ENCODE measurements at places on chromosomes 1 and 21.
A peak's percentile ranks its signal among the peaks of the same experiment; 100 is the strongest.

DNA sequence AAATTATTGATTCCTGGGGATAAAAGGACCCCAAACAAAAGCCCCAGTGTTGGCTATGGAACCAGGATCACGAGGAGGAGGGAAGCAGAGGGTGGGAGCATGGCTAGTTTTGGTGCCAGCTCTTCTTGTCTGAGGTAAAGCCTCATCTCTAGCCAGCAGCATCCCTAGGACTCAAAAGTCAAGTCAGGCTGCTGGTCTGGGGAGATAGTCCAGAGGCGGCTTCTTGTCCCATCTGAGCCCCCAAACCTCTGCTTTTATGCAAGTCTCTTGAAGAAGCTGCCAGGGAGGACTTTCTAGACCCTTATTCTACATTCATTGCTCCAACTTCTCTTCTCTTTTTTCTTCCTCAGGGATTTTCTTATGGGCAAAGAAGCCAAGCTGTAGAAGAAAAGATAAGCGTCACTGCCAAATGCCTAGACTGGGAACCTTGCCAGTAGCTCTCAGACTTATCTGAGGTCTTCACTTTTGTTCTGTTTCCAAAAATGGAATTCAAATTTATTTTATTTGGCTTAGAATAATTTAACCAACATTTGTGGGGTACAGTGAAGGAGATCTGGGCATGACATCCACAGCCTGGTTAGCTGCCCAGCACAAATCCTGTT is 6.9 kb upstream of the ANKRD35 start:
- no peak for DNase-seq

DNA sequence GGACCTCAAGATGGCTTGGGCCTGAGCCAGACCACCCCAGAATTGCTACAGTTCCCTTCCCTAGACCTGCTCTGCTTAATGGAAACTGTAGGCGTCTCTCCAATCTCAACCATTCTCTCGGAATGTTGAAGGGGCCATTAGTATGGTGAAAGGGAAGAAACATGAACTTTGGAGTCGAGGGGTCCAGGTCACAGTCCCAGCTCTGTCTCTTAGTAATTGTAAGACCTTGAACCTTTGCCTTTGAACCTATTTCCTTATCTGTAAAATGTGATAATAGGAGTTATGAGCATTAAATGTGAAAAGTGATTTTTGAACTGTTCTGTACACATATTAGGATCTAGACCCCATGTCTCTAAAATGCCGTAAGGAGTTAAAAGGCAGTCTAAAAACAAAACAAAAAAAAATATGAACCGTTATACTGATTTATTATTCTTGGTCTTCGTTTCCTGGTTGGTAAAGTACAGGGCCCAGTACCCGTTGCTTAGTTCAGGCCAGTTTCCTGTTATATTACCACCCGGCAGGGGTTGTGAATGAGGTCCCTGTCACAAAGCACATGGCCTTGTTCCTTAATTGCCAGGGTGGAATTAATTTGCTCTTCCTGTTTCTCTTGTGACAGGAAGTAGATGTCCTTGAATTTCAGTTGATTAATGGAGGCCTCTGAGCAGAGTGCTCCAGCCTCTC is 42.3 kb downstream of the TCEANC2 start:
- DNase-seq, result no peak

GRCh38 chr1:241926141-241926540 is 31.4 kb upstream of the BECN2 start:
- no peak for DNase-seq

DNA sequence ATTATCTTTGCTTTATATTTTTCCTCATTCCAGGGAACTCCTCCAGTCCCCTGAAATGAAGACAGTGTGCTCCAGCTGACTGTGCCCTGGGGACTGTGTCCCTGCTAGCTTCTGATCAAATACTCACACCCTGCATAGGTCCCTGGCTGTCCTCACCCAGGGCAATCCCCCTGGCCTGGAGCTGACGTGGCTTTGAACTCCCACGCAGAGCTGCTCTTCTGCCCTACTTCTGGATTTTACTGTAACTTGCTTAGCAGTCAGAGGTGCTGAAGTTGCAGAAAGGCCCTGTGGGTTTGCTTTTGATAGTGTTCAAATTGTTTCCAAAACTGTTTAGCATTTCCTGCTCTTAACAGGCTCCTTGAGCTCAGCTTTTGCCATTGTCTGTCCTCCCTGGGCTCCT is 186.5 kb downstream of the FASLG start:
- DNase-seq, result peak; percentile 62

DNA sequence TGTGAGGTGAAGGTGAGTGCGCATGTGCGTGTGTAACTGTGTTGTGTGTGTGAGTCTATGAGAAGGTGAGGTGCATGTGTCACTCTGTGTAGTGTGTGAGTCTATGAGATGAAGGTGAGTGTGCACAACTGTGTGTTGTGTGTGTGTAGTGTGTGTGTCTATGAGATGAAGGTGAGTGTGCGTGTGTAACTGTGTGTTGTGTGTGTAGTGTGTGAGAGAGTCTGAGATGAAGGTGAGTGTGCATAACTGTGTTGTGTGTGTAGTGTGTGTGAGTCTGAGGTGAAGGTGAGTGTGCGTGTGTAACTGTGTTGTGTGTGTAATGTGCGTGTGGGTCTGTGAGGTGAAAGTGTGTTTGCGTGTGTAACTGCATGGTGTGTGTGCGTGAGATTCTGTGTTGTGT is 154.0 kb downstream of the FOXD2 start:
- no peak for DNase-seq

GRCh38 chr1:188251036-188251435 is 1422.3 kb downstream of the PLA2G4A start:
- no peak for DNase-seq

GRCh38 chr1:213131851-213132655 is 81.0 kb downstream of the RPS6KC1 start:
- DNase-seq, result no peak

GRCh38 chr1:163357378-163357777 is 35.6 kb downstream of the NUF2 start:
- DNase-seq, result no peak

GRCh38 chr1:100400404-100400803 is 48.1 kb downstream of the CDC14A start:
- DNase-seq, result peak; percentile 51

DNA sequence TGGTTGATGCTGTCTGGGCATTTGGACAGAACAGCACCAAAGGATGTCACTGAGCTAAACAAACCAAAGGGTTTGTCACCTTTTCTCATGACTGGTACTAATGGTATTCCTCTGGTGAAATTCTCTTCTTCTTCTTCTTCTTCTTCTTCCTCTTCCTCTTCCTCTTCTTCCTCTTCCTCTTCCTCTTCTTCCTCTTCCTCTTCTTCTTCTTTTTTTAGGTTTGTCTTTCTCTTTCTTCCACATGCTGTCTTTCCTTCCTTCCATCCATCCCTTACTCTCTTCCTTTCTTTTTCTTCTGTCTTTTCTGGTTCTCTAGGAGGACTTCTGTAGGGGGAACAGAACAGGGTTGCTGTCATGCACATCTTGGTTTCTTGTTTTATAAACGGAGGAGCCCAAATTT is 9.3 kb upstream of the IGFN1 start:
- DNase-seq, result no peak

DNA sequence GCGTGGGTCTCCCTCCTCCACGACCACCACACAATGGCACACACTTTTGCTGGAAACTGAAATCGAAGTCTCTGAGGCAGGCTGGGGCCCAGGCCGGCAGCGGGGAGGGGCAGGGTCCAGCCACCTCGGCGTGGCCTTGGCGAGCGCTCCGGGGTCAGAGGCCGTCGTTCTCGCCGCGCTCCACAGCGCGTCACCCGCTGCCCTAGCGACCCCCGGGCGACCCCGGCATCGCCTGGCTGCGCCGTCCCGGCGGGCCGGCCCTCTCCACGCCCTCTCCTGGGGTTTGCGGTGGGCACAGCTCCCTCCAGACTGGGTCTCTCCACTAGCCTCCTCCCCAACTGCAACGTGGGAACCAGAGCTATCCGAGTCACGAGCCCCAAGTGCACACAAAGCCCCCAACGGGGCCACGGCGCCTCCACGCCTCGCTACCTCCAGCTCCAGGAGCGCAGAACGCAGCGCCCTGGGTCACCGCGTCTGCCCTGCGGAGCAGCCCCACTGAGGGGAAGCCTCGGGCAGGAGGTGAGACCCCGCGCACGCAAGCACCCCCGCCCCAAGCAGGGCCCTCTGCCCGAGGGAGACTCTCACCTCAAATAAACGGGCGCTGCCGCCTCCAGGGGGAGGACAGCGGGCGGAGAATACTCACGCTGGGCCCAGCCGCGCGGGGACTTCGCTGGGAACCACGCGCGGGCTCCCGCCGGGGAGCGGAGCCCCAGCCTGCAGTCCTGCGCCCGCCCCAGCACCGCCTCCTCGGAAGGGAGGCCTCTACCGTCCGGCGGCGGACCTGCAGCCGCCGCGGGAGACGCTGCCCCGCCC is 134.0 kb upstream of the BARHL2 start:
- peak; percentile 75 for DNase-seq

DNA sequence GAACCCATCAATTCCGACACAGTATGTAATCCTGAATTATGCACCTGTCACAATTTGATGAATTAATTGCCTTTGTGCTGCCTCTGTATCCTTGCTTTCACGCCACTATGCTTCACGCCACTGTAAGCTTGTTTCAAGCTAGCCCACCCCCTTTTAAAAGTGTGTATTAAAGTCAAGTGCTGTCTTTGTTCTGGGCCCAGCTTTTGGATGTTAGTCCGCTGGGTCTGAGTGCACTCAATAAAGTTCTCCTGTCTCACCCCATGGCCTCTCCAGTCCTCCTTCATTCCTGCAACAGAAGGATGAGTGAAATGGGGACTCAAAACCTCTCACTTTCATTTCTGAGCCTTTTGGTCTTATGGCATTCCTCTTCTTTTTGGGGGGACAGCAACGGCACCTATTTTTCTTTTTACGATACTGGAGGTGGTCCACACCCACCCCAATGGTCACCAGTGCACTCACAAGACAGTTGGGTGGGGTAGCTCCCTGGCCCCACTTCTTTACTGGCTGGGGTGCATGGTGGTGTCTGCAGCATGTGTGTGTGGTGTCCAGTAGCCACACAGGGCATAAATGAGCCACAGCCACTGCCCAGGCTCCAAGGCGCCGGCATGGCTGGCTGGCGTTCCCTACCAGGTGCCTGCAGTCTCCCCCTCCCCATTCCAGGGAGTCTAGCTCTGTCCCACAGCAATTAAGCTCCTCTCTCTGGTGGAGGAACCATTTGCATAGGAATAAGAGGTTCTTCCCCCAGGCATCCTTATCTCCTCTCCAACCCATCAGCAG is 1.8 kb downstream of the THEM4 start:
- DNase-seq, result no peak

- no peak for DNase-seq
These were observed 10.8 kb downstream of the SSBP3 start for GRCh38 chr1:54395281-54395934.

GRCh38 chr1:19563324-19564097 is 78.2 kb upstream of the CAPZB start:
- DNase-seq, result no peak

GRCh38 chr1:14065486-14065885 is 365.5 kb downstream of the PRDM2 start:
- no peak for DNase-seq

- no peak for DNase-seq
These were observed 20.0 kb upstream of the CD101 start for GRCh38 chr1:116981521-116982037.

DNA sequence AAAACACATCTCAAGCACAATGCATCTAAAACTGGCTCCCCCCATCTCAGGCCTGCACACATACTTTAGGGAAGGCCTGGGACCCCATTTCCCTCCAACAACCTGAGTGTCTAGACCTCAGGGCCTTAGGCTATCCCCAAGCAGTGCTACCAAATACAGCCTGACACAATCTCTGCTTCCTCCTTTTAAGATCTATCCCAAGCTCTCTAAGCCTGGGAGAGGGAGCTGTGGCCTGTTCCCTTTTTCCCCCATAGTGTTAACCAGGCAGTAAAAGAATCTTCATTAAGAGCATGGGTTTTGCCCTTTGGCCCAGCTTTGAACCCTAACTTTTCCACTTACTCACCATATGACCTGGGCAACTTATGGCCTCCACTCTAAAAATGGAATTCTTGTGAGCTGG is 10.8 kb upstream of the COL8A2 start:
- DNase-seq, result no peak

DNA sequence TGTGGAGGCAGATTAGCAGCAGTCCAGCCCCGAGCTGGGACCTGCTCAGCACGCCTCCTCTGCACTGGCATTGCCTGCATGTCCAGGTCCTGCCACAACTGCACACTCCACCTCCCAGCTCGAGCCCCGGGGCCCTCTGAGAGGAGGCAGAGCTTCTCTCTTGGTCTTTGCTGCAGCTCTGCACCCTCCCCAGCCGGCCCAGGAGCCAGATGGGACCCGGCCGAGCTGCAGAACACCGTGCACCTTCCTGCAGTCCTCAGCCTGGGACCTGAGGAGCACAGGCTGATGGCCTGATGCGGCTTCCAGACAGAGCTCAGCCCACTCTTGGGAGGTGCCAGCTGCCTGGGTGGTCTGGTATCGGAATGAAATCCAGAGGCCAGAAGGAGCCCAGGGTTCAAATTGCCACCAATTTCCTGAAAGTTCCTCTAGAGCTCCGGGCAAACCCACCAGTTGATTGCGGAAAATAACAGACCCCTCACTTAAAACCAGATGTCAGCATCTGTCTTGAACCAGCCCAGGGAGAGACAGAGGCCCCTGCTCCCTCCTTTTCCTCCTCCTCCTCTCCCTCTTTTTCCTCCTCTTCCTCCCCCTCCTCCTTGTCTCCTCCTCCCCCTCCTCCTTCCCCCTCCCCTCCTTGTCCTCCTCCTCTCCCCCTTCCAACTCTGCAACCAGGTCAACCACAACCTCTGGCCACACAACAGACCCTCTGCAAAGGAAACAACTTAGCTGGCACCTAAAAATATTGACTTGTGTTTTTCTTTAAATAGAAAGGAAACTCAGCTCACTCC is 10.6 kb upstream of the SPSB1 start:
- DNase-seq, result no peak

- DNase-seq, result no peak
These were observed 104.6 kb upstream of the ACTRT2 start for GRCh38 chr1:2916706-2917105.

GRCh38 chr1:200869753-200870391 is 2.9 kb upstream of the GPR25 start:
- DNase-seq, result no peak

DNA sequence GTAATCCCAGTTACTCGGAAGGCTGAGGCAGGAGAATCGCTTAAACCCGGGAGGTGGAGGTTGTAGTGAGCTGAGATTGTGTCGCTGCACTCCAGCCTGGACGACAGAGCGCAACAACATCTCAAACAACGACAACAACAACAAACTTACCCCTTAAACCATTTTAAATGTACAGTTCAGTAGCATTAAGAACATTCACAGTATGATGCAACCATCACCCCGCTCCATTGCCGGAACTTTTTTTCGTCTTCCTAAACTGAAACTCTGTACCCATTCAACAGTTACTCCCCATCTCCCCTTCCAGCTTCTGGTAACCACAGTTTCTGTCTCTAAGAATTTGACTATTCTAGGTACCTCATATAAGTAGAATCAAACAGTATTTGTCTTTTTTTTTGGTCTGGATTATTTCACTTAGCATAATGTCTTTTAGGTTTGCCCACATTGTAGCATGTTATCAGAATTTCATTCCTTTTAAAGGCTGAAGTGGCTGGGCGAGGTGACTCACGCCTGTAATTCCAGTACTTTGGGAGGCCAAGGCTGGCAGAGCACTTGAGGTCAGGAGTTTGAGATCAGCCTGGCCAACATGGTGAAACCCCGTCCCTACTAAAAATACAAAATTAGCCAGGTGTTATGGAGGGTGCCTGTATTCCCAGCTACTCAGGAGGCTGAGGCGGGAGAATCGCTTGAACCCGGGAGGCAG is 19.6 kb downstream of the CA6 start:
- no peak for DNase-seq
